Epithelial cell of alveolus of lung (primary cell): ENCODE measurements at places on chromosomes 1 and 21. TPM values are rescaled to one million over a fixed set of nuclear protein-coding genes. Genes with fewer than 3 reads are reported as not detected.

SLC44A5 gene
- total RNA-seq = 0.08 and 0.52 TPM in 2 replicates

NDUFS5 gene
- 413 and 614 TPM in 2 replicates for total RNA-seq

CD34 gene
- 0.26 and 2.1 TPM in 2 replicates for total RNA-seq

OR2L5 gene
- total RNA-seq = not detected in 2 replicates

VSIG8 gene
- not detected in 2 replicates for total RNA-seq

MARCKSL1 gene
- total RNA-seq = 121 and 127 TPM in 2 replicates

CAMK1G gene
- 3.0 and 10.1 TPM in 2 replicates for total RNA-seq

ZNF691 gene
- total RNA-seq = 6.5 and 8.7 TPM in 2 replicates
